NCI-H510A treated with DMSO at 0.1 percent for 48 hours (cell line): ENCODE measurements at places on chromosomes 11 and 22.

DNA sequence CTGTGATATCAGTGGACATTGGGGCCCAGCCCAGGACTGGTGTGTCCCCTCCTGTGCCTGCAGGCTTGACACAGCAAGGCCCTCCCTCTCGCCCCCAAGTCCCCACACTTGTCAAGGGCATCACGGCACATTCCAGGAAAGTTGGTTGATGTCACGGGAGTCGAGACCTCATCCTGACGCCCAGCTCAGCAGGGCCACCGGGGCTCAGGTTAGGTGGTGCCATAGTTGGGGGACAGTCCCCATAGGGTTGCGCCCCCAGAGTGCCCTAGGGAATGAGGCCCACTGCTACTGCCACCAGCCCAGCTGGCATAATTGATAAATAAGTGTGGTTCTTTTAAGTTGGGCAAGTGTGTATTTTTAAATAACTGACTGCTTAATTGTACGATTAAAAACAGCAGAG is 28.3 kb upstream of the GRAMD4 start:
- DNase-seq, result no peak

DNA sequence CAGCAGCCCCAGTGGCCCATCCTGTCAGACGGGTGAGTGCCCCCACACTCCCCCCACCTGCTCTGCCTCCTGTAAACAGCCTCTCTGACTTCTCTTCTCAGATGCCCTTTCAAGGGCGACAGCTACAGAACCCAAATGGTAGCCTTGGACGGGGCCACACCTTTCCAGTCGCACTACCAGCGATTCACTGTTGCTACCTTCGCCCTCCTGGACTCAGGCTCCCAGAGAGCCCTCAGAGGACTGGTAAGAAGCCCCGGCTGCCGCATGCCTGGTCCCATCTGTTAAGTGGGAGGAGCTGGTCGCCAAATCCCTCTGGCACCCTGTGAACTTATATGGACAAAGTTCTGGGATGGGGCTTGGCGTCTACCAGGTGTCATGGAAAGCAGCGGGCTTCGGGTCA is 6.2 kb downstream of the ZP1 start:
- no peak for DNase-seq

DNA sequence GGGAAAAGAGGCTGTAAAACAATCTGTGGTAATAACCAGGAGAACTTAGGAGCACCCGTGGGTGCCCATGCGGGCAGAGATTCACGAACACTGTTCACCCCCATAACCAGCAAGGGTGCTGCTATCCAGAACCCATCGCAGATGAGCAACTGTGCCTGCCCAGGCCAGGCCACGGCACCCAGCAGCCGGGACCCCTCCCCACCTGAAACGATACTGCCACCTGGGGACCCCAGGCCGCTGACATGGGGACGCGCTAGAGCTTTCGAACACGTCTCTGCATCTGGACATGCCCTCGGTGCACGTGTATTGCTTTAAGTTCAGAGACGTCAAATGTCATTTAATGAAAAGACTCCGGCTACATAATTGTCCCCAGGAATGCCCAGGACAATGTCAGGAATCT is 14.3 kb upstream of the MUC2 start:
- DNase-seq, result no peak

- DNase-seq, result no peak
Observed at GRCh38 chr22:45896964-45897538, 79.9 kb downstream of the WNT7B start.

DNA sequence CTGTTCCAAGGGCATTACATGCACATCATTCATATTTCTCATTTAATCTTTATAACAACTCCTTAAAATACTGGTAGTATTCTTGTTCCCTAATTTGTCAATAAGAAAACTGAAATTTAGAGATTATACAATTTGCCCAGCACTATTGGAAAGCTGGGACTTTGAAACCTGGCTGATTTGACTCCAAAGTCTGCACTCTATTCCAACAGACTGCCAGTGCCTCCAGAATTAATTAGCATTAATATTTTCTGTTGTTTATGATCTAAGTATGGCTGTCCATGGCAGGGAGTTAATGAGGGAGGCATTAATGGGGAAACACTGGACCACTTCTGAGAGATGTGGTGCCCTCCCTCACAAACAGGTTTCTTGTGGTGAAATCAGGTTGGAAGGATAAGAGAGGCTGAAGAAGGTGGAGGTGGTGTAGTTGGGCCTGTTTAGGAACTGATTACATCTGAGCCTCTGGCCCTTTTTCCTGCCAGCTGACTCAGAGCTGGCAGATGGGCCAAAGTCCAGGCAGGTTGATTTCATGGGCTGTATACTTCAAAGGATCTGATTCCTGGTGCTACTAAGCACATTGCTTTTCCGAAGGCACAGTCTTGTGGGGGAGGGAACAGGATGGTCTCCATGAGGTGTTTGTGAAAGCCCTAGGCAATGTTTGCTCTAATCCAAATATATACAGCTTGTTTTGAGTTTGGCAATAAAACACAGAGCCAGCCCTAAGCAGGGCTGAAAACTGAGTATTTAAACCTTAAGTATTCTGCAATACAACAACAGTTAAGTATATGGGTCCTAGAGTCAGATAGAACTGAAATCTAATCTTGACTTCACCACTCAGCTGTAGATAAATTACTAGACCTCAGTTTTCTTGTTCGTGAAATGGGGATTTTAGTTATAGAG is 21.0 kb upstream of the RAB30 start:
- peak; percentile 27 for DNase-seq

- no peak for DNase-seq
Observed at GRCh38 chr11:95863486-95864140, 60.3 kb downstream of the MTMR2 start.

- DNase-seq, result no peak
Observed at GRCh38 chr11:38384568-38384967, 1786.5 kb upstream of the RAG2 start.

GRCh38 chr22:30910358-30910757 is 58.2 kb downstream of the MORC2 start:
- no peak for DNase-seq

DNA sequence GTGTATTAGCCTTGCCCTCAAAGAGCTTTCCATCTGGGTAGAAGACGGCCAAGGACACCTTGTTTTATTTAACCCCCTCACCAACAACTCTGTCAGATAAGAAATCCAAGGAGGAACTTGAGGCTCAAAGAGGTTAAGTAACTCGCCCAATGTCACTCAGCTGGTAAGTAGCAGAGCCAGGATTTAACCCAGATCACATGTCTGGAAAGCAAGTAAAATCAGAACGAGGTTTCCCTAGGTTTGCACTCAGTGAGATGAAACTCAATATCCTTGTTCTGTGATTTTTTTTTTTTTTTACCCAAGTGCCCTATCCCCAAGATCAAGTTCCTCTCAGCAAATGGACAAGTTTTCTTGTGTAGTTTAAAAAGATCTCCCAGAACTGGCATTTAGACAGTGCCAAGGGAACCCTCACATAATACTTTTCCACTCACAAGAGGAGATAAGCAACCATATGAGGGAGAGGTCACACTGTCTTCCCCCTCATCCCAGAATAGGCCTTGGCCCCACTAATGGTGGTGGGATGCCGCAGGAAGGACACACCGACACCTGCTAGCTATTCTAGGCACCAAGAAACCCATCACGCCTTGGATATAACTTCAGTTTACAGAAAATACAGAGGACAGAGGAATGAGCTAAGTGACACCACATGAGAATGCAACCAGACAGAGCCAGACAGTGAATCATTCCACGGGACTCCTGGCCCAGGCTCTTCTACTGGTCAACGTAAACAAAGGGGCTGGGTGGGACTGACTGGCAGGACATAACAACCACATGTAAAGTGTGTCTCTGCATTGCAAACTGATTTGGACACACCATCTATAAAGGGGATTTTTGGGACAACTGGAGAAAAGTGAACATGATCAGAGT is 8.6 kb upstream of the ARAP1 start:
- no peak for DNase-seq

GRCh38 chr11:12109591-12110196 is 696 bp upstream of the MICAL2 start:
- DNase-seq, result no peak

GRCh38 chr11:87038235-87038977 is 672 bp downstream of the TMEM135 start:
- DNase-seq, result no peak

DNA sequence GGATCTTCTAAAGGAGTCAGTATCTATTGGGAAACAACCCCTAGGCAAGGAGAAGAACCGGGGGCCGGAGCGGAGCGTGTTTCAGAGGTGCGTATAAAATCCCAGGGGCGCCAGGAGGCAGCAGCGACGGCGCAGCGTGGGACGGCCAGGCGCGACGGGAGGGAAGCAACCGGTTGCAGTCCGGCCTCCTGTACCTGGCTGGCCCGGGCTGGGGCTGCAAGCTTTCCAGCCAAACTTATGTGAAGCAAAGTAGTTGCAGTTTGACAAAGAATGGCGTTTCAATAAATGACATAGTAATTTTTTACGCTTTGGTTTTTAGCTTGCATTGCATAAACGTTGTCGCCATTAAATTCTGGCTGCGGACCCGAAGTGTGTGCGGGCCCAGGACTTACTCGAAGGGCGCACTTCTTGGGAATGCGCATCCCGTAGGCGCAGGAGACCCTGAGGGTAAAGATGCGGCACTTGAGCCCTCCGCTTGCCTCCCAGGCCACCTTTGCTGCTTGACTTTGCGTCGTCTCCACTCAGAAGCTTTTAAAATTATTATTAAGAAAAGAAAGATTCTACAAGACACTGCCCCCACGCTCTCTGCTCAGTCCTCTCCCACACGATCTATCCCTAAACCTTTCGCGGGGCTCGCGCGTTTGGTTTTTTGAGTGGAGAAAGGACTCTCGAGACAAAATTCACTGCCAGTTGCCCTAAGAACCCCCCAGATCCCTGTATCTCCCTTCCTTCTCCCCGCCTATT is 1.6 kb upstream of the WT1 start:
- no peak for DNase-seq

GRCh38 chr11:5922749-5923426 is 19.2 kb upstream of the OR56A3 start:
- no peak for DNase-seq

DNA sequence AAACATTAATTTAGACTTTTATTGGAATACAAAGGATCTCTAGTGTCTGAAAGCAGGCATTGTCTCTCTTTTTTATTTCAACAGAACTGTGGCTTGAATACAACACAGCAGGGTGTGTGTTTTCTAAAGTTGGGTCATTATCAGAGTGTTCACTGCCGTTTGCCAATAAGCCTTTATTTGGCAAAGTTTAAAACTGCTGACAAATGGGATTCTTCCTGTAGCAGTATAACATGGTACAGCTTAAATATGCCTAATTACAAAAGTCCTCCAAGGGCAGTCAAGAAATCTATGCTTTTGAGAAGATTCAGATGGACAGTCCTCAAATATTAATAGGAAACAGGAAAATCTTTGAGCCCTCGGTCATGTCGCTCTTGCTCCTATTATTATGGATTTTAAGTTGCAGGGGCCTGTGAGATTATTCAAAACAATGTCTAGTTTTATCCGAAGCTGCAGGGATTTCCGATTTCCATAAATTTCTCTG is 199.9 kb downstream of the MAML2 start:
- no peak for DNase-seq

DNA sequence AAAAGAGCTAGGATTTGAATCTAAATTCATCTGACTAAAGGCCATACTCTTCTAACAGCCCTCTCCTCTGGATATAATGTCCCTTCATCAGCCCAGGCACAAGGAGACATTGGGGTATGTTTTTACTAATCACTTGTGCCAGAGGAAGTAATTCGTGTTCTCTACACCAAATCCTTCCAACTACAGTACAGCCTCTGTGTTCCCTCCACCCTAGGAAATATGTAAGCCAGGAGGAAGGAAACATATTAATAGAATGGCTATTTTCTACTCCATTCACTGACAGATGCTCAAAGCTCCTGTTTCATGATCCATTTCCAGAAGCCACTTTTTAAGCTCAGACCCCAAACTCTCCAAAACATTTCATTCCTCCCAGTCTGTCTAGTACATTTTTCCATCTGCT is 12.0 kb upstream of the UBQLNL start:
- no peak for DNase-seq

- DNase-seq, result peak; percentile 51
Observed at GRCh38 chr22:30694171-30694639, 469 bp upstream of the OSBP2 start.

DNA sequence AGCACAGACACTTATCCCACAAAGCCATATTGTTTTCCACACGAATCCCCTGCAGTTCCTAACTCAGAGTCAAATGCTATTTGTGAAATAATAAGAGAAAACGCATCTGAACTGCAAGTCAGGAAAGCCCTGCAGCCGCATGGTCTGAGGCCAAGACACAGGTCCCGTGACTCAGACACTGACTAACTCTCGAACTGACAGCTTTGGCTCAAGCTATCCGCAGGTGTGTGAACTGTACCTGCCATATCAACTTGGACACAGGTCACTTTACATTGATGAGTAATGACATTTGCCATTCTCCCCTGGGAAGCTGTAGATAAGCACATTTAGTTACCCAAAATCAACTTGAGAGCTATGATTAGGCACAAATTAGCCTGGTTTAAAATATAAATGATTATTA is 34.9 kb upstream of the NFRKB start:
- DNase-seq, result no peak

DNA sequence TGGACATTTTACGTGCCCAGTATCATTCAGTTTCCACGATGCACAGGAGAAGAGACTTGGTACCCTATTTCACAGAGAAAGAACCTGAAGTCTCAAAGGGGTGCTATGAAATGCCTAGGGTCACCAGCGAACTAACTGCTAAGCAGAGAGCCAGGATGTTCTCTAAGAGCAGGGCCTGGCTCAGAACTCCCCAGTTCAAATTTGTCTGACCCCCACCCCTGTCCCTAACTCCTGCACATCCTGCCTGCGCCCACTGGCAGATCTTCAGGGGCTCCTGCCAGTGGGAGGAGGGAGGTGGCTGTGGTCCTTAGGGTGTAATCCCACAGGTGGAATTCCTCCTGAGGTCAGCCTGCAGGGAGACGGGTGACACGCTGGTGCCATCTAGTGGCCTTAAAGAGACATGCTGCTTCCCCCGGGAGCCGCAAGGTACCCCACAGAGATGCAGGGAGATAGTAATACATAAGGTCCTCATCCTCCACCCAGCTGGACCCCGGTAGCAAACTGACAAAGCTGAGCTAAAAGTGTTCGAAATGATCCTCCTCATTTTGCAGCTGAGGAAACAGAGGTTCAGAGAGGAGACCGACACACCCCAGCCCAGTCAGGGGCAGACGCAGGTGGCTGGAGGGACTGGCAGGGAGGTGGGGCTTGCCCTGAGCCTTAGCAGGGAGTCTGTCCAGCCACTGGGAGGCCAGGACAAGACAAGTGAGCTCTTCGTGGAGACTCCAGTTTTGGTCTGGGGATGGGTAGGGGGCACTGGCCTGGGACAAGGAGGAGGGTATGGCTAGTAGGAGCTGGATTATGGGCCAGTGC is 34.1 kb downstream of the MB start:
- peak; percentile 70 for DNase-seq

GRCh38 chr11:122172352-122173073 is 56.5 kb upstream of the BLID start:
- no peak for DNase-seq

GRCh38 chr11:60175860-60176275 is 7.0 kb downstream of the MS4A6A start:
- no peak for DNase-seq

GRCh38 chr11:86152006-86152862 is 83.3 kb upstream of the PICALM start:
- no peak for DNase-seq
